HFFc6 (cell line): ENCODE measurements at places on chromosomes 3 and 15.

DNA sequence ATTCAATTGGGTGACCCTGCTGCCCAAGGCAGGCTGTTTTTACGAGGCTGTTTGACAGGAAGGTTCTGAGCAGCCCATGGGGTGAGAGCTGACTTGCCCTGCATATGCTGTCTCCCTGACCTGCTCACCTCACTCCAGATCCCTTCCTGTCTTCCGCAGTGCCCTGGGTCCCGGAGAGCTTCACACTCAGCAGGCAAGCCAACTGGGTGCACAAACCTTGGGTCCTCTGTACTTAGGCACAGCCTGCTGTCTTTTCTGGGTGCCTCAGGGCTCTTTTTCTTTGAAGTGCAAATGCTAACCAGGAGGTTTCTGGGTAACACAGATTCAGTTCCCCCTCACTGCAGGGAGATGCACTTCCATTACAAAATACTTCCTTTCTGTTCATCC lies 32.8 kb downstream of the ZXDC start:
- no peak for DNase-seq

DNA sequence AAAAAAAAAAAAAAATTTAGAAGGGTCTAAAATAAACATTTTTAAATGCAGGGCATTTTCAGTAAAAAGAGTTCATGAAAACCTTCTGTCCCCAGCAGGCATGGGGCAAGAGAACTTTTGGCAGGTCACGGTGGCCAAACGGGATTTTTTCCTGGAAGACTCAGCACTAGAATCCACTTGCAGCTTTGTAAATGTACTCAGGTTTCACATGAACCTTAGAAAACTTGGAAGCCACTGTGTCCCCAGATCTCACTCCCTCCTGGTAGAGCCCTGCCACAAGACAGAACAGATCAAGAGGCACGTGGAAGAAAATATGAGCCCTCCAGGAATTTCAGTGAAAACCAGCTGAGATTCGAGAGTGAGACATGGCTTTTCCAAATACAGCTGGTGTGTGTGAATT lies 2.1 kb upstream of the GNB5 start:
- DNase-seq: no peak

GRCh38 chr3:54541369-54541768 lies 386.5 kb downstream of the LRTM1 start:
- no peak for DNase-seq

DNA sequence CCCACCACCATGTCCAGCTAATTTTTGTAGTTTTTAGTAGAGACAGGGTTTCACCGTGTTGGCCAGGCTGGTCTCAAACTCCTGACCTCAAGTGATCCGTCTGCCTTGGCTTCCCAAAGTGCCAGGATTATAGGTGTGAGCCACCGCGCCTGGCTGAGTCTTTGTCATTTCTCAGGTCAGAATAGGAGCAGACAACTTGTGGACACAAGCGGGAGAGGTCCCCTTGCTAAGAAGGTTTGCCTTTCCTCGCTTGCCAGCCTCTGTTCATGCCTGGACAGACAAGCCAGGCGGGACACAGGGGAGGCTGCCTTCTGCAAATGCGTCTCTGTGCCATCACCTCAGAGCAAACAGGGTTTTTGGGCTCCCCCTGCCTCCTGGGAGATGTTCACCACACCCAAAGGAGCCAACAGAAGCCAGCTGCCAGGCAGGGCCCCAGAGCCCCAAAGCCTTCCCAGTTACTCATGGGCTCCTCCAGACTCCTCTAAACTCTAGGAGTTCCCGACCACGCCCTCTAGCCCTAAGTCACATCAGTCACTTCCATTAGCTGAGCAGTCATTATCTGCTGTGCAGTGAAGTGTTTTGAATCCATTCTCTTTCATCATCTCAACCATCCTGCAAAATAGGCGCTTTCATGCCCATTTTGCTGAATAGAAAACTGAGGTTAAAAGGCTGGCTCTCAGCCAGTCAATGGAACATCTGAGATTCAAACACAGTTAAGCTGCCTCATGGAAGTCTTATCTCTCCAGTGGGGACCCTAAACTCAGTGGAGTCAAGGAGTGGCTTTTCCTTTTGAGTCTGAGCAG lies 245.0 kb downstream of the UACA start:
- DNase-seq: no peak

DNA sequence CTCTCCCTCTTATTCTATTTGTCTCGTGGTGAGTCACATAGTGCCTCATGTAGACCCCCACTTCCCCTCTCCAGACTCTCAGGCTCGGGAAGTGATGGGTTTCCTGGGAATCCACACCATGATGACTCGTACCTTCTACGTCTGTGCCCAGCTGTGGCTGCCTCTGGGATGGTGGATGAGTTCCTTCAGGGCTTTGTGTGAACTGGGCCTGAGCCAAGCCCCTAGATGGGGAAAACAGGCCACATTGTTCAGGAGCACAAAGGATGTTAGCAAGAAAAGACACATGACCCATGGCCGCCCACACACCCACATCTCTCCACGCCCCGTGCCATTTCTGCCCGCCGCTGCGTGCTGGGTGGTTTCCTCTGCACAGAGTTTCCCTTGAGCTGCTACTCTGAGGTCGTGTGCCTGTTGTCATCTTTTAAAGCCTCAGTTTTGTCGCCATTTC lies 10.5 kb downstream of the ISG20 start:
- peak; percentile 61 for DNase-seq

DNA sequence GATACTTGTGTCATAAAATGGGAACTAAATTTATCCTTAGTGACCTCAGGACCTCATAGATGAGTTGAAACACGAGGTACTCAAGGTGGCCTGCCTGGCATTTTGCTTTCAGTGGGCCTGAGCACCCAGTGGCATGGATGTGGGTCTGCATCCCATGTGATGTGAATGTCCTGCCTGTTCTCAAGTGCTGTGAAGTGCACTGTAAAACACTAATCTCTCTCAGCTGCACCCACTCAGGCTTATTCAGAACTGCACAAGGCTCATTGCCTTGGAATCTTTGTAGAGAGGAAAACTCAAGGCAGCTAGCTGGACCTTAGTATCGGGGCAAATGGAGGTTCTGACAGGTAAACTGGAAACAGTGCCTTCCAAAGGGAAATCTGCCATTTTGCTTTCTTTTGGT lies 767.0 kb downstream of the TUSC7 start:
- no peak for DNase-seq

GRCh38 chr3:188008582-188009213 lies 145.3 kb upstream of the LPP start:
- no peak for DNase-seq

DNA sequence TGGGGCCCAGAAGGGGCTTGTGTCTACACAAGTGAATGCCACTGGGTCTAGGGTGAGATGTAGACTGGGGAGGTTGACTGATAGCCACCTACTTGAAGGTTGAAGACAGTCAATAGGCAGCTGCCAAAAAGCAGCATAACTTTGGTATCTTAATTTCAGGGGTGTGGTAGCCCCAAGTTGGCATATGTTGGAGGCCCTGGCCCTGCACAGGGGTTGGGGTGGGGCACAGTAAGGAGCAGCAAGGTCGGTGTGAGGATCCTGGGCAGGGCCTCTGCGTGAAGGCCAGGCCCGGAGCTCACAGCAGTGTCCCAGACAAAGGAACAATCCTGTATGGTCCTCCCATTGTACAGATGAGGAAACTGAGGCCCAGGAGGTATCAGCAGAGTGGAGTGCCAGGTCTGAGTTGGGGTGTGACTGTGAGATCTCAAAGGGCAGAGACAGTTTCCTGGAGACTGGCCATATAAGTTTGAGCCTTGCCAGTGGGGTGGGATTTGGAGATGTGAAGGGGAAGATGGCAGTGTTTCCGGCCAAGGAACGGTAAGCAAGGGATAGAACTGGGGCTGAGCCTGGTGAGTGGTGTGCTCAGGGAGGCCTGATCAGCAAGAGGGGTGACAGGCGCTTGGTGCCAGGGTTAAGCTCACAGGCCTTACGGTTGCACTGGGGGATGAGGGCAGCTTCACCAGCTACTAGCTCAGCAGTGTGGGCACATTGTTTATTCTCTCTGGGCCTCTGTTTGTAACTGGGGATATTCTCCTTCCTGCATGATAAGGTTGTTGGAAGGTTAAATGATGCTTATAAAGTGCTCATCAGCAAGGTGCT lies 1.7 kb downstream of the KLHL40 start:
- DNase-seq: no peak

DNA sequence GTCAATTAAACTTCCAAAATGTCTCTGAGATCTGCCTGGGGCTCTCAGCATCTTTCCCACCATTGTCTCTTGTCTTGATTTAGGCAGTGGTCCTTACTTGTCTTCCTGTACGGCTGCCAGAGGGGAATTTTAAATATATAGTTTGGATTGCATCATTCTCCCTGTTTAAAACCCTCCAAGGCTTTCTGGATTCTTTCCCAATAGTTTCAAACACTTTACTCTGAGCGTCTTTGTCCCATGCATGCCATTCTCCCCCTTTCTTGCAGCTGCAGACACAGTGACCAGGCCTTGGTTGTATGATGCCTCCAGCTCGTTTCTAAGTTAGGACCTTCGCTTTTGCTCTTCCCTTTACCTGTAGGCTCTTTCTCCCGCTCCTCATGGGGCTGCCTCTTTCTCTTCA lies 323.3 kb upstream of the CTNNB1 start:
- no peak for DNase-seq

DNA sequence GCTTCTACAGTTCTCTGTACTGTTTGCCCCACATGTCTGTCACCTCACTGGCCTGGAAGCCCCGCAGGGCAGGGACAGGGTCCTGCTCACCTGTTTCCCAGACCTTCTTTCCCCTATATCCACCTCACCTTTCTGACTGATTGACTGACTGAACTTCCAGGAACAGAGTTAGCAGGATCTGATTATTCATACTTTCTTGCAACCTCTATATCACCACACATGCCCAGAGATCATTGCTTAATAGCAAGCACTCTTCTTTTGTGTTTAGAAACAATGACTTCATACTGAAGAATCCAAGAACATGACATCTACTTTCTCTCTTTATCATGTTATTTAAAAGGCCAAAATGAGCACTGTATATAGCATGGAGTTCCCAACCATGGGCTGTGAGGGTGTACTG lies 18.0 kb upstream of the CLEC3B start:
- peak; percentile 67 for DNase-seq

DNA sequence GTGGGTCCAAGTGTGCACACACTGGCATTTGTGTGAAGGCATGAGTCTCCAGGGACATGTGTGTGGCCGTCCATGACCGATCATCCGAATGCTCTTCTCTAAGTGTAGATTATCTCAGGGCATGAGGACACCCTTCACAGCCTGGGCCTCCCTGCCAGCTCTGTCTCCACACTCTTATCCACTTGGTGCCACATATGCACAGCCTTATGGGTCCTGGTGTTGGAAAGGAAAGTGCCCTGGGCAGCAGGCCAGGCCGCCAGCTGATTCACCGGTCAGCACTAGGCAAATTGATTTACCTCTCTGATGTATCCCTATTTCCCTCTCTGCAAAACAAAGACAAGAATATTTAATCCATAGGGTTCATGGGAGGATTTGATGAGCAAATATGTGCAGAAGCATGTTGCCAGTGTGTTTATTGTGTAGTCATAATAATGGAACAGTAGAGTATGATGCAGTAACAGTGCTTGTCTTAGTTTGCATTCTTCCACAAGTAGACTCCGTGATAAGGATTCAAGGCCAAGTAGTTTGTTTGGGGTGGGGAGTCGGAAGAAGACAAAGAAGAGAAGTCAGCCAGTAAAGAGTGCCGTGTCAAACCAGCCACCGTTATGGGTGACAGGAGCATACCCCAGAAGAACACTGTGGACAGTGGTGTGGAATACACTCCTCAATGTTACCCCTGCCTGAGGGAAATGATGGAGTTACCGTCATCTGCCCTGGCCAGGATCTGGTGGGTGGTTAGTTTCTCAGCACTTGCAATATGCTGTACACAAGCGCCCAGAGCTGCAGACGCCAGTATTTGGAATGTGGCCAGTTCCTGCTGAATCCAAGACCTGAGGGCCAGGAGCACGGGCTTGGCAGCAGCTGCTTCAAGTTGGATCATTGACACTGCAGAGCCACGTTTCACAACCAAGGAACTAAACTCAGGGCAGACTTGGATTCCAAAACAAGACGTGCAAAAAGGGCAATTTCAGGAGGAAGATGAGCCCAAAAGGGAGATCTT lies 85.1 kb downstream of the MTHFS start:
- DNase-seq: no peak

DNA sequence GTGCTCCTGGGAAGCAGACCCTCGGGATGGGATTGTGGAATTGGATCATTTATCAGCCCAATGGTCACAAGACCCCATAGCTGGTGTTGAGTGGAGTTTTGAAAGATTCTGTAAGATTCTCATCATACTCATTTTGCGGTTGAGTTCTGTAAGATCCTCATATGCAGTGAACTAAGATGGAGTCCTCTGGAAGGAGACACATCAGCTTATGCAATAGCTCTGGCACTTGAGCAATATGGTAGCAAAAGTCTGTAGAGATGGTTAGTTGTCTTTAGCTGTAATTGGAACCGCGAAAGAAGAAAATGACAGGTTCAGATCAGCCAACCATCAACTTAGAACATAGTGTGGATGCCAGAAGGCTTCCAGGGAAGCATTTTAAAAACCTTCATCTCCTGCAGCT lies 184.5 kb upstream of the TSC22D2 start:
- no peak for DNase-seq

- DNase-seq: no peak
Observed at GRCh38 chr3:34301313-34301712, 502.9 kb downstream of the PDCD6IP start.

GRCh38 chr3:60792249-60792852 lies 458.9 kb downstream of the FHIT start:
- DNase-seq: no peak

DNA sequence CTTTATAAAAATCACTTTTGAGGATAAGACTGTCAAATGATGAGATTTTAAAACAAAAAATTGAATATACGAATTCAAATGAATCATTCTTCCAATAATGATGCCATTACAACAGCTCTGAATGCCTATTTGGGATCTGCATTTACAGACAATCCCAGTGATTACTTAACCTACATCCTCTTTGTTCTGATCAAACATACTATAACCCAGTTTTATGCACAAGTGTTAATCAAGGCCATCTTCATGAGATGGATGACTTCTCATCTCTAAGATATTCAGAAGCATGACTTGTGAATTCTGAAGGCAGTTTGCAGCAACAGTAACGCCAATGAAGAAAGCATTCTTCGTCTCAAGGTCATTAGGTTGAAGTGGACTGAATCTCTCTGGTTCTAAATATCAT lies 90.3 kb upstream of the MEX3B start:
- no peak for DNase-seq

GRCh38 chr15:66590435-66590834 lies 24.6 kb upstream of the LCTL start:
- no peak for DNase-seq

DNA sequence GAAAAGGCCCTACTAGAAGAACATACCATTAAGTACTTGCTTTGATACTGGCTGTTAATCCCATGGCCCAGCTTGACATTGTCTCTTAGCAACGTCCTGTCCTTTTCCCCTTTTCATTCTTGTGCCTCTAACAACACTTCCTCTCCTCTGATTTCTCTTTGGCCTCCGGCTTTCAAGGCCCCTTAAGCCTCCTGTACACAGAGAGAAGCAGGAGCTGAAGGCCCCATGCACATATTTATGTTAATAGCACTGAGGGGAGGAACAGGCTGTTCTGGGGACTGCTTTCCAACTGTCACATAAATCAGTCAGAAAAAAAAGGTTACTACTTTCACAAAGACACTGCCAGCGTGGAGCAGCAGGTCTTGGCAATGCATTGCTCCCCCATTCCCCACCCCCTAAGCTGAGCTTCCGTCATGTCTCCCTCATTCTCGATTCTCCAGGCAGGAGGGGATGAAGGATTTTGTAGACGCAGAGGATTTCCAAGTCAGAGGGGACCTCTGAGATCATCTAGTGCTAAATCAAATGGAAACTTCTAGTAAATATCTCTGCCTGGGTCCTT lies 257.4 kb upstream of the ADAMTS9 start:
- no peak for DNase-seq

- DNase-seq: no peak
Observed at GRCh38 chr3:40242638-40243037, 66.9 kb upstream of the EIF1B start.

GRCh38 chr3:12662593-12663400 lies 1.1 kb downstream of the RAF1 start:
- DNase-seq: peak; percentile 22
